Stimulated activated CD4-positive, alpha-beta T cell treated with anti-CD3 and anti-CD28 coated beads, TNF-alpha, amount 100 ng/mL, for 48 hours (primary cell): ENCODE measurements at places on chromosomes 16 and 17.

DNA sequence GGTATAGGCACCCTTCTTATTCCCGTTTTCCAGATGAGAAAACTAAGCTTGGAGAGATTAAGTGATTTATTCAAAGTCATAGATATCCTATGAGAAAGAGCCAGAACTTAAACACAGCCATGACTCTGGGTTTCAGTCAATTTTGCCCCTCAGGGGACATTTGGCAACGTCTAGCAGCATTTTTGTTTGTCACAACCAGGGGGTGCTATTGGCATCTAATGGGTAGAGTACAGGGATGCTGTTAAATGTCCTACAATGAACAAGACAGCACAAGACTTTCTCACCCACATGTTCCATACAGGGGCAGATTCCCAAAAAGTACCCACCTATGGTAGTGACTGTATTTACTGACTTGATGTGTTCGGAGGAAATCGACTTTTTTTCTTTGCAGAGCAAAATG is 4.8 kb upstream of the SHISA9 start:
- DNase-seq = no peak

GRCh38 chr16:28092721-28093384 is 29.3 kb upstream of the GSG1L start:
- no peak for DNase-seq

GRCh38 chr17:55540414-55541091 is 29.3 kb upstream of the SMIM36 start:
- no peak for DNase-seq

DNA sequence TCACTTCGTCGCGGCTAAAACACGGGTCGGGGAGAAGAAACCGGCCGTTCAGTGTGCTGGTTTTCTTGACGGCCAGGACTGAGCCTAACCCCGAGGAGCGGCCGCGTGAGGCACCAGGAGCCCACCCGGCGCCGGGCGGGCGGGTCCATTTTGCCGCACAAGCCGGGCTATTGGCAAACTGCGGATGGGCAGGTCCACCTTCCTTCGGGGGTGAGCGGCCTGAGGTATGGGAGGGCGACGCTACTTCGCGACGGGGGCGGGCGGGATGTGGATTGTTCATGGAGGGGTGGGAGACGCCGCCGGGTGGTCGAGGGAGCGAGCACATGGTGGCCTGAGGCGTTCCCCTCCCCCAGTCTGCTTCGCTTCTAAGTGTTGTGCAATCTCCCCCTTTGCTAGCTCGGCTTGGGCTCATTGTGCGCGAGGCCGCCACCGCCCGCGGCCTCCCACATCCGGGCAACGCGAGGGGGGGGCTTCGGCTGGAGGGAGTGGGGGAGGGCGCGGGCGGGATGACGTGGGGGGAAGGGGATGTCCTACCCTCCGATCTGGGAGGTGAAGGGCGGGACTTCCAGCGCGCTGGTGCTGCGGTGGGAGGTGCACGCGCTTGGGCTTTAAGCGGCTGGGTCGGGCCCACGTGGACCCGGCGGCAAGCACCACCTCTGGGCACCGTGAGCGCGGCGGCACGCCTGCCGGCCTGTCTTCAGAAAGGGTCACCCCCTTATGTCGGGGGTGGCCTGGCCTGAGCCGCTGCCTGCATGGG is 5.9 kb upstream of the CD68 start:
- DNase-seq = peak; percentile 80

DNA sequence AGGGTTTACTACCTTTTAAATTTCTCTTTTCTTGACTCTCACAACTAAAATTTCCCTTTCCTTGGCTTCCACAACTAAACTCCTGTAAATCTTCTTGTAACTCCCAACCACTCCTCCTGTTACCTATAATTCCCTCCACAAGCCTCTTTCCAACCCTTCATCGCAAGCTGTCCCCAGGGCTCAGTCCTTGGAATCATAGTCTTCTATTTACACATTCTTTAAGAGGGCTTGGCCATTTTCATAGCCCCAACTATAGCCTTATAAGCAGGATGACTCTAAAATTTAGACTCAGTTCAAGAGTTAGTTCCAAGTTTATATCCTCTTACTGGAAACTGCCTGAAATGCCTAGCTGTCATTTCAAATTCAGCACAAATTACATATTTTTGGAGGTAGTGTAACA is 23.9 kb downstream of the GLG1 start:
- DNase-seq = no peak
